ENCODE measurements at places on chromosomes 3 and 15. TPM values are rescaled to one million over a fixed set of nuclear protein-coding genes. Genes with fewer than 3 reads are reported as not detected.

GRCh38 chr3:5811016-5811415 lies 623.5 kb downstream of the EDEM1 start:
- no peak for DNase-seq

GRCh38 chr3:97960993-97961766 lies 11.1 kb downstream of the RIOX2 start:
- DNase-seq, result no peak

GRCh38 chr15:65743637-65744252 lies 48.3 kb downstream of the DENND4A start:
- DNase-seq, result no peak

DNA sequence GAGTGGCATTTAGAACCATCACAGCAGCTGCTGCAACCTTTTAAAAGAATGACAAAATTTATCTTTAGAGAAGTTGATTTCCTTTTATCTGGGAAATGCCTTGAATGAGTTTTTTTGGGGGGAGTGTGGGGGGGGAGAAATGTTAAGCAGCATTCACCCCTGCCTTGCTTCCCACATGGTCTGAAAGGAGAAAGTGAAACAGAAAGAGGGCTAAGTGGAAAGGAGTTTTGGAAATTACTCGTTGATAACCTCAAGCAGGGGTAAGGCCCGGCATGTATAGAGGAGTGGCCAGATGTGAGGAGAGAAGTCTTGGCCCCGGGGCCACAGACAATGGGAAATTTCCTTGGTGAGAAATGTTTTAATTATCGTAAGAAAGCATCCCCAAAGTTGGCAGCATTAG lies 23.5 kb downstream of the B3GALNT1 start:
- DNase-seq, result no peak

DNA sequence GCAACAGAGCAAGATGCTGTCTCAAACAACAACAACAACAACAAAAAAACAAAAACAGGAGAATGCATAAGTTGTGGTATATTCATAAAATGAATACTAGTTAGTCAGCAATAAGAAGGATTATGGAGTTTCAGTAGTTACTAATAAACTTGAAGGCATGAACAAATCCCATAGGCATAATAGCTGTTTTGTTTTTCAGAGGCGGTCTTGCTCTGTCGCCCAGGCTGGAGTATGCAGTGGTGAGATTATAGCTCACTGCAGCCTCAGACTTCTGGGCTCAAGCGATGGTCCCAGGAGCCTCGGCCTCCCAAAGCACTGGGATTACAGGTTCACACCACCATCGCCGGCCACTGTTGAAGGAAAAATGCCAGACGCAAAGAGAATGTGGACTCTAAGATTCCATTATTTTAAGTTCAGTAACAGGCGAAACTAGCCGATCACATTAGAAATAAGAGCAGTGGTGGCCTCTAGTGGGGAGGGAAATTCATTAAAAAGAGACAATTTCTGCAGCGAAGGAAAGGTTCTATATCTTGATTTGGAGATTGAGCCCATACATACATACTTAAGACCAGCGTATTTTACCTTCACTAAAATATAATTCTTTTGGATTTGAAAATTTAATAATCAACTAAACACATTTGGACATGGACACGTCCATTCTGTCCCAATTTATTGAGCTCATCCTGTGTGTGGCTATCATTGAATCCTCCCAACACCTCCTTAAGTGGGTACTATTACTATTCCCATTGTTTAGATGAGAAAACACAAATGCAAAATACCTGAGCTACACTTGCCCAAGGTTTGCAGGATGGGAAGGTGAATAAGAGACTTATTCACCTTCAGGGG lies 27.4 kb upstream of the HDAC11 start:
- peak; percentile 63 for DNase-seq

GRCh38 chr3:114207768-114208167 lies 28.9 kb upstream of the DRD3 start:
- no peak for DNase-seq

DNA sequence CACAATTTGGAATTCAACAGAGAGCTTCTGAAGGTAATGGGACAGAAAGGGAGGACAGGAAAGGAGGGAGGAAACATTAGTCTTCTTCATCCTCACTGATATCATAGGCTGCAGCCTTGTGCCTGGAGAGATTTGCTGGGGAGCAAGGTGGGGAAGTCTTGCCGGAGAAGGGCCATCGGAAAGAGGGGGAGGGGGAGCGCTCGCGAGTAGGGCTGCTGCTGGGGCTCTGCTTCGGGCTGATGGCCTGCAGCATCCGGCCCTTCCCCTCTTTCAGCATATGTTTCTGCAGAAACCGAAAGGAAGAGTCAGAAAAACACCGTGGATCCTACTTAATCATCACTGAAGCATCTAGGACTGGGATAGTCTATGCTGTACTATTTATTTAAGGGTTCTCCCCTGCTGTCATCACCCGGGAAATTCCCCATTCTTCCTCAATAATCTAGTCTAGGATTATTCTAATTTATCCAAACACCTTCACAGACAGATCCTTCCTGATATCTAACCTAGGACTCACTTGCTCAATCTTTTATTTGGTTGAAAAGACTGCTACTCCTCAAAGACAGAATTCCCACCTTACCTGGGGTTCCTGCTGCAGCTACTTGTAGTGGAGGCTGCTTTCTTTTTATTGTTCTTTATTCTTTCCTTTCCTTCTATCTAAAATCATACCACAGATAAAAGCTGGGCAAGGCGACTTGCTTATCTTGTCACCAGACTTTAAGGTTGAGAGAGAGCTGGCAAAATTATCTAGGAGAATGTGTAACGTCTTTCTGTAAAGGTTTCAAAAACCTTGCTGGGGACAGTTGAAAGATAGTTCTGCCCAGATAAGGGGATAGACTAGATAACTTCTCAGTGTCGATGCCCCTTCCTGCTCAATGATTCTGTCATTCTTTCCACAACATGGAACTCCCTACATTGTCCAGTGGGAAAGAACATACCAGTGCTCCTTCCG lies 22.6 kb downstream of the SLC51A start:
- no peak for DNase-seq

GRCh38 chr3:186260726-186261125 lies 101.3 kb downstream of the DGKG start:
- no peak for DNase-seq

- no peak for DNase-seq
These were observed 41.1 kb downstream of the TSC22D2 start for GRCh38 chr3:150449169-150449721.

The GP9 gene
- total RNA-seq, result not detected

The HYKK gene
- total RNA-seq, result 6.5 TPM

The SLC28A1 gene
- 0.31 TPM for total RNA-seq

The IFT122 gene
- total RNA-seq, result 10.8 TPM

The SMCO1 gene
- not detected for total RNA-seq

The STXBP5L gene
- total RNA-seq, result not detected

The SAMMSON gene
- not detected for total RNA-seq

Data from HepG2 (cell line).